ENCODE measurements at places on chromosomes 16 and 17.
A peak's percentile ranks its signal among the peaks of the same experiment; 100 is the strongest.

DNA sequence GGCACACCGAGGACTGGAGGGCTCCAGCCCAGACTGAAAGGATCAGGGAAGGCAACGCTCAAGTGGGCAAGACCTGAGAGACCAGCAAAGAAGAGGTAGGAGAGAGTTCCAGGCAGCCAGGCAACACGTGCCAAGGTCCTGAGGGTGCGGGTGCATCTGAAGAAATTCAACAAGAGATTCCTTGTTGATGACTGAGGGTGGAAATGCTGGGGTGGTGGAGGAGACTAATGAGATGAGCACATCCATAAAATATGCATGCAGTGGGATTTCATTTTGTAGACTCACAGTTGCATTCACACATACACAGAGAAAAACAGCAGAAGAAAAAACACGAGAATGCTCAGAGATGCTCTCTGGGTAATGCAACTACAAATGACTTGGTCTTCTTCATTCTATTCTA is 154.8 kb upstream of the FOXF1 start:
- no peak for DNase-seq

DNA sequence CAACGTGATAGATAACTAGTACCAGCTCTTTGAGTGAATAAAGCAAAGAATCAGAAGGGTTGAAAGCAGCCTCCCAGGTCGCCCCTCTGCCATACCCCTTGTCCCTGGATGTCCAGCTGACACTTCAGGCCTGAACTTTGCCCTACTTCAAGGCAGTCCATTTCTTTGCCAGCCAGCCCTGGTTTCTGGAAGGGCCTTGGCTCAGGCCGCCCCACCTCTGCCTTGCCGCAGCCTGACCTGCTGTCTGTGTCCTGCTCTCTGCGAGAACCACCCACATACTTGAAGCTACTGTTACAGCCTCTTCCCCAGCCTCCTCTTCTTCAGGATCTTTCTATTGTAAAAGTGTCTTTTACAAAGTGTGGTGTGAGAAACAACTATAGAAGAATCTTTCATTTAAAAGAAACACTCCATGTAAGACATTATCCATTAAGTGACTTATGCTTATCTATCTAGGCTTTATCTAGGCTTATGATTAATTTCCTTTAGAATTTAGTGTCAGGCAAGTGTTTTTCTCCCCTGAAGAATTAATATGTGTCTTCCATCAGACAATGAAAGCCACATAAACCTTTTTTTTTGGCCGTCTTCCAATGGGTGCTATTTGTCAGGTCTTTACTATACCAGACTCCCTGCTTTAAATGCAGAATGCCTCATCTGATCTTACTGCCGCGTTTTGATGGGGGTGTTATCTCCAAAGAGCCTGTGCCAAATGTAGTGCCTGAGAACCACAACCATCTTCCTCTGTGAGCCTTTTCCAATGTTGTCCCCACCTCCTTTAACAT is 133.9 kb downstream of the SOCS1 start:
- no peak for DNase-seq

DNA sequence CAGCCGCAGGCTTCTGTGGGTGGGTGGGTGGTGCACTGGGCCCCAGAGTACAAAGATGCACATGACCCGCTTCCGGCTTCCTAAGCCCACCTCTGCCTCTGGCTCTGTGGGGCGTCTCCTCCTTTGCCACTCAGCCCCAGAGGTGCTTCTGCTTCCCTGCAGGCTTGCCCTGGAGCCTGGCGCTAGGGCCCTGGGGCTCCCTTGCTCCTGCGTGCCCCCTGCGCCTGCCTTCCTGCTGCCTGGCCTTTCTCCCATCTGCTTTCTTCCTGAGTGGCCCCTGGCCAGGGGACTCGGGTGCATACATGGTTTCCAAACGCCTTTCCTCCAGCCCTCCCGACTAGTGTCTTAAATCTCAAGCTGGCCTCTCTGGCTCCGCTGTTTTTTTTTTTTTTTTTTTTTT is 3.4 kb downstream of the WWOX start:
- no peak for DNase-seq

DNA sequence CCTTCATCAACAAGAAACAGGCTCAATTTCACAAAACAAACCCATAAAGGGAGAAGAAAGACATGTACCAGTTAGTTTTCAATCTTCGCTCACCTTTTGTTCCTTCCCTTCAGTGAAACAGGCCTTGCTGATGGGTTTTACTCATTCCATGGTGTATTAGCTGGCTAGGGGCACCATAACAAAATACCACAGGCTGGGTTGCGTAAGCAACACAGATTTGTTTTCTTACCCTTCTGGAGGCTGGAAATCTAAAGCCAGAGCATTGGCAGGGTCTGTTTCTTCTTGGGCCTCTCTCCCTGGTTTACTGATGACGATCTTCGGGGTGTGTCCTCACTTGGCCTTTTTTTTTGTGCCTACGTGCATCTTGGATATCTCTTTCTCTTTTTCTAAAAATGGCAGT is 383.4 kb upstream of the RBFOX1 start:
- no peak for DNase-seq

- DNase-seq, result no peak
Observed at GRCh38 chr17:79960788-79961522, 74.7 kb downstream of the TBC1D16 start.

DNA sequence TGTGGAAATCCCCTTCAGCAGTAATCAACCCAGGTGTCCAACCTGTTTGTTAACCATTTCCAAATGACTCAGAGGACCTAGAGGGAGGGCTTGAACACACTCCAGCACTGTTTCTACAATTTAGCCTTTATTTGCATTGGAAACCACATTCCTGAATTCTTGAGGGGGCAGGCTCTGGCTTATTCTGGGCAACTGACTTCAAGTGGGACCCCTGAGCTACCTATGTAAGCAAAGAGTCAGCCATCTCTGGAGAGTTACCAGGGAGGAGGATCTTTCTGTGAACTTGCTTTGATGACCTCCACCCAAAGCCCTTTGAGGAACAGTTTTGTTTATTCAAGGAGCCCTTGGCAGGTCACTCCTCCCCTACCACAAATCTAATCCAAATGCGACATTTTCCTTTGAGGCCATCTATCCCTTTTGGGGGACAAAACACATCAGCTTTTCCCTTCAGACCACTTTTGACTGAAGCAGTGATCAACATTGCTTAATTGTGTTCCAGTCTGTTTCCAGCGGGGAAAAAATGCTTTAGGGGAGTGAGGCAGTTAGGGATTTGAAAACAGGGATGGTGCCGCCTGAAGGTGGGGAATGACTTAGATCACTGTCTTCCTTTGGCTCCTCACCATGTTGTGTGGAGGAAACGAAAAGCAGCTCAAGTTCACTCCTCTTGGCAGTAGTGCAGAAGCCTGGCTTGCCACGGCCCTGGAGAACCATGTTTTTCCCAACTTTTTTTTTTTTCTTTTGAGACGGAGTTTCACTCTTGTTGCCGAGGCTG is 46.2 kb downstream of the TUBD1 start:
- peak; percentile 76 for DNase-seq

DNA sequence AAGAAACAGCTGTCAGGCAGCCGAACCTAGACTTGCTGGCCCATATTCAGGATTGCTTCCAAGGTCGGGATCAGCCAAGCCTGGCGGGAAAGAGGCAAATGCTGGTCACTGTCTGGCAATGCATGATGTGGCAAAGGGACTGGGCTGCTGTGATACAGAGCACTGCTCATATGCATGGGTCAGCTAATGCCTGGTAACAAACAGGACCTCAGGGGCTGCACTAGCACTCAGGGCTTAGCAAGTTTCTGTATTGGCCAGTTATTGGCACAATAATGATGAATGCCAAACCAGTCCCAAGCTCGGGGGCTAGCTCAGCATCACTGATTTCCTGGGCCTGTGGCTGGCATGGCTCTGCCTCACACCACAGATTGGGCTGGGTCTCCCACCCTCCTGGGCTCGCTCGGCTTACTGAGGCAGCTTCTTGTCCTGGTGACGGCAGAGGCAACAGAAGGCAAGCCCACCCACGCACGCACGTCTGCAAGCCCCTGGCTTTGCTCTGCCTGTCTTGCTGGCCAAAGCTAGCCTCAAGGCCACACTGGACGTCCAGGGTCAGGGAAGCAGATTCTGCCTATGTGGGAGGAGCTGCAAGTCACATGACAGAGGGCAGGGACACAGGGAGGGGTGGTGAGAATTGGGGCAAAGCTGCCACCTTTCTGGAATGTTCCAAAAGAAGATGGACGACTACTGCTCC is 21.4 kb upstream of the RPTOR start:
- no peak for DNase-seq

- DNase-seq, result no peak
Observed at GRCh38 chr16:78348068-78348467, 248.6 kb downstream of the WWOX start.

GRCh38 chr17:31074772-31075555 is 19.8 kb upstream of the NF1 start:
- DNase-seq, result no peak

DNA sequence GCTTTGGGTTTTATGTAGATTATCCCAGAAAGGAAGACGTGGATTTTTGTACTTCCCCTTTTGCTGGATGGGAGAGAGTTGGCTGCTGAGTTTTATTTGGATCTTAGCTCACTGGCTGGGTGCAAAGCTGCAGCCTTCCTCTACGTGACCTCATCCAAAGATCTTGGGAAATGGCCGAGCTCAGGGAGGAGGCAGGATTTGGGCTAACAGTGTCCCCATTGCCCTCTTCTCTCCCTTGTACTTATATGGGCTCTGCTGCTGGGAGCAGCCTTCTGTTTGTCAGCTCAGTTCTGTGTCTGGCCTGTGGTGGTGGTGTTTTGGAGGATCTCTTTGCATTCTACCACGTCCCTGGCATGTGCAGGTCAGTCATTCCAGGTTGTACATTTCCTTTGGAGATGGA is 2.0 kb downstream of the AOC3 start:
- DNase-seq, result no peak

GRCh38 chr17:35117984-35118383 is 1.7 kb downstream of the RAD51D start:
- peak; percentile 25 for DNase-seq

DNA sequence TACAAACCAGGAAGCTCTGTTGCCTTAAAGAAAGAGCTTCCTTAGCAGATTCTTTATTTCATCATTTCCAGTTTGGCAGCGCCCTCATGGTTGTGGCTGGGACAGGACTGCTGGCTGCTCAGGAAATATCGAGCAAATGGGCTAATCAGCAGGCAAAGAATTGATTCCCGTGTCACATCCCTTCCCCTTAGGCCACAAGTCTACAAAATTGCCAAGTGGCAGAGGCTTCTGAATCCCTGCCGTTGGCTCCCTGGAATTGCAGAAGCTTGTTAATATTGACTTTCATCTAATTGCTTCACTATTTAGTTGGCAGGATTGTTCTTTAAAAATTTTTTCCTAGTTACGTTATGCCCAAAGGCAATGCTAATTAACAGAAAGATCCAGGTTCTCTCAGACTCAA is 456.3 kb upstream of the ERCC4 start:
- DNase-seq, result no peak

- DNase-seq, result no peak
Observed at GRCh38 chr16:86914876-86915717, 336.7 kb downstream of the FOXL1 start.

DNA sequence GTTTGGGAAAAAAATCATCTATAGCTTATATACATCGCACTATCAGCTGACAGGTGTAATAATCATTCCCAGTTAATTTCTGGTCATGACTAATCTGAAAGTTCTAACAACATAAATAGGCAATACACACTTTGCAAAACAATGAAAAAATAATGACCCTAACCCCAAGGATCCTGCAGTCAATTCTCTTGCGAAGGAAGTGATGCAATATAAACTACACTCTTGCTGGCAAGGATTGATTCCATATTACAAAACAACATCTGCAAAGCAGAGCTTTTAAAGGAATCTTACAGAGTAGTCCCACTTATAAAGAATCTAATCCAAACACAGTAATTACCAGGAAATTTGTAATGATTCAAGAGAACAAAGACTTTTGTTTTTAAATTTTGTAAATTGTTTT is 73.4 kb downstream of the MYO1D start:
- no peak for DNase-seq

GRCh38 chr17:75619506-75620431 is 13.5 kb upstream of the SMIM5 start:
- DNase-seq, result peak; percentile 93

GRCh38 chr16:873243-873661 is 72.7 kb upstream of the GNG13 start:
- DNase-seq, result no peak

DNA sequence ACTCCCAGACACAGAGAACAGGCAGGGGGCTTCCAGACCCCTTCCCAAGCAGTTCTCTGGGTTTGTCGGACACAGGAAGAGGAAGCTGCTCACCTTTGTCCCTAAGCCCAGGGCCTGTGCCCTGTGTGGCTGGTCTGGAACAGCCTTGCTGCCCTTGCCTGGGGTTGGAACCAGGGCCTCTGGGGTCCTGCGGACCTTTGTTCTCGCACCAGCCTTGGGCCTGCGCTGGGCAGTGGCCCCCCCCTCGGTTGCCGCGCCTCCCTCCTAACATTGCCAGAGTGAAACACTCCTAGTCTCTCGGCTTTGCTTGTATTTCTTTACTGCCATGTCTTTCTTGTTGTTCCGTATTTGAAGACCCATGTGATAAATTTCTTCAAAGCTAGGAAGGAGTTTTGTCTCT is 8.5 kb upstream of the IL17C start:
- DNase-seq, result no peak

GRCh38 chr16:56856876-56857447 is 8.0 kb upstream of the SLC12A3 start:
- no peak for DNase-seq

- no peak for DNase-seq
Observed at GRCh38 chr17:45384789-45385262, 47.8 kb downstream of the ARHGAP27 start.

DNA sequence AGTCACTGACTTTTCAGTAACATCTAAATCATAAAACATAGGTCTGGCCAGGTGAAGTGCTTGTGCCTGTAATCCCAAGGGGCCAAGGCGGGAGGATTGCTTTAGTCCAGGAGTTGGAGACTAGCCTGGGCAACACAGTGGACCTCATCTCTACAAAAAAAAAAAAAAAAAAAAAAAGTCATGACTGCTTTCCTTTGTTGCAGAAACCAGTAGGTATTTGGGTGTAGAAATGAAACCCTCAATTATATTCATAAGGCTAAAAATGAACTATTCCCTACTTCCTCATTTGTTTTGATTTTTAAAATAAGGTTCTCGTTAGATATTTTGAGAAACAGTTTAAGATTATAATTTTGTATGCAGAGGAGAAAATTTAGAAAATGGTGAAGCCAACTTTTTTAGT is 26.0 kb downstream of the PITPNC1 start:
- no peak for DNase-seq

DNA sequence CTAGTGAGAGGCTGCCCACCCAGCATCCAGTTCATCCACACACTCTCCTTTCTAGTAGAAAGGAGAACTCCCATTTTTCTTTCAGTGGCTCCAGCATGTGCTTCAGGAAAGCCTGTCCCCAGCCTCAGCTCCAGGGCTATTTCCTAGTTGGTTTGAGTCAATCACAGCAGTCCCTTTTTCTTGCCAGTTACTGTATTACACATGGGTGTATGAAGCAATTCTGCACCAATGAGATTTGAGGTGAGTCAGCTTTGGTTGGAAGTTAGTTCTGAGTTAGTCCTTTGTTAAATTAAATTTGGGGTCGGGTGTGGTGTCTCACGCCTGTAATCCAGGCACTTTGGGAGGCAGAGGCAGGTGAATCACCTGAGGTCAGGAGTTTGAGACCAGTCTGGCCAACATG is 24.8 kb downstream of the RAD51D start:
- no peak for DNase-seq

GRCh38 chr17:6249732-6250131 is 179.6 kb downstream of the WSCD1 start:
- no peak for DNase-seq

Measured in HuH-7.5 (cell line).